Kidney tubule cell (primary cell): ENCODE measurements at places on chromosomes 5 and 9.

DNA sequence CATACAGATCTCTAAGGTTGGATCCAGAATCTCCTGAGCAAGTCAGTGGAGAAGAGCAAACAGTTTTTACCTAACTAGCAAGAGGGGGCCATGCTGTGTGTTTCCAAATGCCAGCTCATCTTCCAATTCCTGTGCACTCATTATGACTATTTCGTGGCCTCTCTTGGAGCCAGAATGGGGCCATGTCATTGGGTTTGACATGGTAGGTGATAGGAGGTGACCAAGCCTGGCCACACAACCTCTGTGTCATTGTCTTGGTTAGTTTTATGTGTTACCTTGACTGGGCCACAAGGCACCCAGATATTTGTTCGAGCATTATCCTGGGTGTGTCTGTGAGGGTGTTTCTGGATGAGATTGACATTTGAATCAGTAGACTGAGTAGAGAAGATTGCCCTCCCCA lies 206.2 kb downstream of the HSPA4 start:
- DNase-seq: no peak

GRCh38 chr5:151662805-151663204 lies 23.9 kb downstream of the SPARC start:
- no peak for DNase-seq

DNA sequence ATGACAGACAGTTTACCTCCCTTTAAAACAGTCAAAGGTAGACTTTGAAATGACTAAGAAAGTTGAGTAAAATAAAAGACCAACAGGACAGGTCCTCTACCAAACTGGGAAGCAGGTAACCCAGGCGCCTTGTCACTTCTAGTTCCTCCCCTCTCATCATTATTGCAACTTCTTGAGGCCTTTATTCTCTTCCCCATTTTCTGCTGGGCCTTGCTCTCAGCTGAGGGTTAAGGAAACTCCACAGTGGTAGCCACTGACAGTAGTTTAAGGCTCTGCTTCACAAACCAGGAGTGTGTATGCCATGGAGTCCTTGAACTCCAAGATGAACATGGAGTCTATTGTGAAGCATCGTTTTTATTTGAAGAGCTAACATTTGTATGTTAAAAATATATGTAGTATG lies 36.9 kb upstream of the TCERG1 start:
- DNase-seq: no peak

GRCh38 chr5:173859408-173860159 lies 28.6 kb upstream of the CPEB4 start:
- peak; percentile 42 for DNase-seq

DNA sequence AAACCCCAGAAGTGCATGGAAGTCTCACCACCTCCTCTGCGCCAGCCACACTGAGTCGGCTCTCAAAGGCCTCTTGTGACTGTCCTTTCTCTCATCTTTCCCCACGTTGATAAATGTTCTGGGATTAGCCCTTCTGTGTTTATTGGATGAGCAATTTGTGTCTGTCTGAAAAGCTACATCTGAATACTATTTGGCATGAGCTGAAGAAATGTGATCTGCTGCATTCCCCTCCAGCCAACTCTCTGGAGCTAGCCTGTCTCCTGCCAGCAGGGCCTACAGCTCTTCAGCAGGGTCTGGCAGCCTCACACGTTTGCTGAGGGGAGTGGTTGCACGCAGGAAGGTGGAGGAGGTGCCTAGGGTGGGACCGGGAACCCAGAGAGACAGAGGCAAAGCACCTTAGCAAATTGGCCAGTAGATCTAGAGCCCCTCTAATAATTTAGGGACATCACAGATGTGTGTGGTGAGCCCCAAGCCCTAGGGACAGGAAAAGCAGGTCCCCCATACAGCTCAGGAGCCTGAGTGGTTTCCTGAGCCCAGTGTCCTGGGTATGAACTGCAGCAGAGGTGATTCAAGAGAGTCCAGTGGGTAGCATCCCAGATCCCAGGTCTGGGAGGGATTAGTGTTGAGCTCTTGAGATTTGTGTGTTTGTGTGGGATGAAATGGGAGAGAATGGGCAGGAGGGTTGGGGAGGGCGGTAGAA lies 20.5 kb upstream of the B4GALT1 start:
- DNase-seq: no peak

DNA sequence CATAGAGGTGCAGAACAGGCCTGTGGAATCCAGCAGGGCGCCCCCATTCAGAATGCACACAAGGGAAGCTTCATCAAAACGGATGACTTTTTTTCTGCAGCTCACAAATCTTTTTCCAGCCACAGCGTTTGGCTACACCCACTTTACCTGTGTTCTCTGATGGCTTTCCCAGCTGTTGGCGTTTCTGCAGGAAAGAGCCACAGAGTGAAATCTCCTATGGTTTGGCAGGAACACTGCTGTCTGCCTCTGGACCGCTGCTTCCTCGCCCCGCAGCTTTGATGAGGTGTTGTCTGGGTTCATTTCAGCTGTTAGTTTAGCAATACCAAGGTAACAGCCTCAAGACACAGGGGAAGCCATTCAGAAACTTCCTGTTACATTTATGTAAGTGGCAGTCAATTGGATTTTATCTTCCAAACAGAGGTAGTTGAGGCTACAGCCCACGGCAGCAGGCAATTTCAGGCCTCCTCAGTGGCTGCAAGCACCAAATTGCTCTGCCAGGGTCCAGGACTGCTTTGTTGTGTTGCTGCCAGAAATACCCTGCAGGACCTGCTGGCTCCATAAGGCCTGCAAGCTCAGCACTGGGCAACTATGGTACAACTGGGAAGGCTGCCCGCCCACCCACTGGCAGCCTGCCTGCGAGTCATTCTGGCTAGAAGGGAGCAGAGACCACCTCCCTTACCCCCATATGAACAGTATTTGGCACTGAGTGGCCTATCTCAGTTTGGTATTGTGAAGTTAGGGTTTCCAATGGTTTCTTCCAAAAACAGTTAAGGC lies 96.7 kb downstream of the MVB12B start:
- no peak for DNase-seq

- DNase-seq: no peak
Measured at GRCh38 chr9:83754383-83754977, 46.7 kb upstream of the UBQLN1 start.

DNA sequence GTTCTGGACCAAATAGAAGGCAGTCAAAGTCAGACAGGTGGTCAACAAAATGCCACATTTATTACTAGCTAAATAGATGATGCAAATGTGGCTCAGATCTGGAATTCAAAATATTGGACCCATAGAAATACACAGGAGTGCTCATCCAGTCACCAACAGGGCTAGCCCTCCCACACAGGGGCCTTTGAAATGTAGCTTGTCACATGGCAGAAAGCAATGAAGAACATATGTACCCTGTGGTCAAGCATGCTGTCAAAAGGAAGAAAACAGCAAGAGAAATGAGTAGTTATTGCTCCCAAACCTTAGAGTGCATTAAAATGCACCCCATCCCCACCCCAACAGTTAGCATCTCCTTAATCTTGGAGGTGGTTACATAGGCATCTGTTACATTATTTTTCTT lies 20.9 kb upstream of the CCDC112 start:
- DNase-seq: no peak

DNA sequence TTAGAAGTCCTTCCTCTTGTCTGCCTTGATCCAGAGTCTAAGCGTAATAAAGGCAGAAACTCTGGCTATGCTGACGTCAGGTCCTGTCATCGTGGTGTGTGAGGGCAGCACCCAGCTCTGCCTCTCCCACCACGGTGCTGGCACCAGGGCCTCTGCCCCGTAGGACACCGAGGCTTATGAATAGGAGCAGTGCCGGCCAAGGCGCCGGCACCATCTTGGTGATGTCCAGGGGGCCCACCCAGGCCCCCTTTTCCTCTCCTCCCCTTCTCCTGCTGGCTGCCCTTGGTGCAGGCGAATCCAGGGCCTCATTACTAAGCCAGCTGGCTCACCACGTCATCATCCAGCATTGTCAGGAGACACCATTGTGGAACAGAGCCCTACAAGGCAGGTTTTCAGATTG lies 252.3 kb downstream of the FANCC start:
- DNase-seq: no peak

- peak; percentile 91 for DNase-seq
Measured at GRCh38 chr5:160959804-160960203, 107.8 kb upstream of the ATP10B start.

DNA sequence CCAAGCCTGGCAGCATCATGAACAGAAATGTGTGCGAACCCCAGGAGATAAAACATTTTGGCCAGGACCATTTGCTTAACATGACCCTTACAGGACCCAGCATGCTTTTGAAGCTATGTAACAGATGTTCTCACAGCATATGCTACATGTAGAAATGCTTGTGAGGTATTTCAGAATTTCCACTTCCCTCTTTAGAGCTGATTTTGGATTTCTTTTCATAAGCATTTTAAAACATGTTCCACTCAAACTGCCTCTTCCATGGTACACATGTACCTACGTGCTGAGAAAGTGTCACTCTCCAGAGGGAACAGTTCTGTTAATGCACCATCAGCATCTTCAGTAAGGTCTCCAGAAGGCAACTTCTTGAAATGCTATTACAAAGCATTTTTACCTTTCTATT lies 15.7 kb upstream of the TSSK1B start:
- no peak for DNase-seq

DNA sequence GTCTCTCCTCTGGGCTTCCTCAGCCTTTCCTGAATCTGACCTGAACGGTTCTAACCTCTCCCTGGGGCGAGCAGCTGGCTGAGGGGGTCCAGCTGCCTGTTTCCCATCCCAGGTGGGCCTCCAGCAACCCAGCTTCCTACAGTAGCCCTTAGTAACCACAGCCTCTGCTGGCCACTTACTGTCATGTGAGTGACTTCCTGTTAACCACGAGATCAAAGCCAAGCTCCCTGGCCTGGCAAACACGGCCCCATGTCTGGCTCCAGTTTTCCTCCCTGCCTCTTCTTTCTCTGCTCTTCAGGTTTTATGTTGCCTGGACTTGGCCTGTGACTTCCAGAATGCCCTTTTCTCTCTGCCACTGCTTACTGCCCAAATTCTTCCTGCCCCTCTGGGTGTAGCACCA lies 47.2 kb upstream of the DAB2IP start:
- DNase-seq: no peak

GRCh38 chr5:170603578-170604565 lies 100.1 kb downstream of the KCNIP1 start:
- peak; percentile 48 for DNase-seq

DNA sequence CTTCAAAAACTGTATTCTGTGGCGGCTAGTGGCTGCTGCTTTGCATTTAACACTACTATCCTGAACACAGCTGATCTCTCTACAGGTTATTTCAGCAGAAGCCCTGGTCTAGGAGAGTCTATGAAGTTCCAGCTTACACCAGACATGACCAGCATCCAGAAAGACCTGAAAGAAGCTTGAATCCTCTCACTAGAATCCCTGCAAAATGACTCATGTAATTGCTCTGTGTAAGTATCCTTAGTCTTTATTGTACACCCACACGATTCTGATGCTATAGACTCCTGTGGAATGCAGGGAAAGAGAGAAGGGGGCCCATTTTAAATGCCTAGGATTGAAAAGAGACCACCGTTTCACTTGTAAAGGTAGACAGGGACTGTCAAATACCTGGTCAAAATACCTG lies 859 bp upstream of the GRIA1 start:
- DNase-seq: no peak

DNA sequence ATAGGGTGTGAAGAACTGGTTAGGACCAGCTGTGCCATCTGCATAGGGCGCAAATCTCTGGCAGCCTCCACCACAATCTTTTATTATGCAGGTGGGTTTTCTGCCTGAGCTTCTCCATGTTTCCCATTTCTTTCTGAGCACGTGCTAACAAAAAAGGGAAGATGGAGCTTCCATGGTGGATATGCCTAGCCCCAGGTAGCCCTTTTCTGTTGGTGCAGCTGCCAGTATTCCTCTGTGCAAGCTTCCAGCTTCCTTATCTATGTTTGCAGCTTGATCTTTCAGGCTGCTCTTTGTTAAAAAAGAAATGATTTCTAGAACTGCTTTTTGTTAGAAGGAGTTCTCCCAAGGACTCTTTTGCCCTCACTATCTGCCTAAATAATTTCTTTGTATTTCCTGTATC lies 95.0 kb upstream of the EPB41L4A start:
- no peak for DNase-seq

DNA sequence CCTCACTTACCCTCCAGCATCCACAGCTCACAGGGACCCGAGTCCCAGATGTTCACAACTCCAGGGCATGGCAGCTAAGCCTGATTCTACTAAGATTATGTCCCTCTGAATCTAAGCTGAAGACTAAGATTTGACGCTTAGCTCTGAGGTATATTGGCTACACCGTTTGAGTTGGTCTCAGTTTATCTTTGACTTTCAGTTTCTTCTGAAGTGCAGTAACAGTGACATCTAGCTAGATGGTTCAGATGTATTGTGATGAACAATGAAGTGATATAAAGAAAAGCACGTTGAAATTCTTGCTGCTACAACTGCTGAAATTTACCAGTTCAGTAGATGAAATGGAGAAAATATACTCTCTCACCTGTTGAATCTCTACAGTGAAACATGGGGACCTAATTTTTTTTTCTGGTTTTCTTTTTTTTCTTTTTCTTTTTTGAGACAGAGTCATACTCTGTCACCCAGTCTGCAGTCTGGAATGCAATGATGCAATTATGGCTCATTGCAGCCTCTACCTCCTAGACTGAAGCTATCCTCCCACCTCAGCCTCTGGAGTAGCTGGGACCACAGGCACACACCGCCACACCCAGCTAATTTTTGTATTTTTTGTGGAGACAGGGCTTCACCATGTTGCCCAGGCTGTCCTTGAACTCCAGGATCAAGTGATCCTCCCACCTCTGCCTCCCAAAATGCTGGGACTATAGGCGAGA lies 15.7 kb downstream of the RFK start:
- peak; percentile 41 for DNase-seq

DNA sequence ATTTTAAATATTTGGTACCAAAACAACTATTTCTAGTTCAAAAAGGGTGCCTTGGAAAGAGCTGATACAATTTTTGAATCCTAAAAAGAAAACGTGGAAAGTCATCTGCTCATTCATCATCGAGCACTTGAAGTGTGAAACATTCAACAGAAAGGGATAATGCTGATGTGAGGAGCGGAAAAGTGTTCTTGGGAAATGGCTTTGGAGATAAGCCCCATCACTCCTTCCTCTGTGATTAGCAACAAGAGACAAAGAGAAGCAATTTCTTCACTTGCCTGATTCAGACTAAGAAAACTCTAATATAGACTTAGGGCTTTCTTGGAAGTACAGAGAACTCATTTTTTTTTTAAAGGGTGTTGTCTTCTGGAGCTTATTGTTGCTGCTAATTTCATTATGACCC lies 74.9 kb downstream of the C9orf152 start:
- DNase-seq: no peak

- DNase-seq: no peak
Measured at GRCh38 chr5:174688441-174689354, 35.7 kb upstream of the MSX2 start.

DNA sequence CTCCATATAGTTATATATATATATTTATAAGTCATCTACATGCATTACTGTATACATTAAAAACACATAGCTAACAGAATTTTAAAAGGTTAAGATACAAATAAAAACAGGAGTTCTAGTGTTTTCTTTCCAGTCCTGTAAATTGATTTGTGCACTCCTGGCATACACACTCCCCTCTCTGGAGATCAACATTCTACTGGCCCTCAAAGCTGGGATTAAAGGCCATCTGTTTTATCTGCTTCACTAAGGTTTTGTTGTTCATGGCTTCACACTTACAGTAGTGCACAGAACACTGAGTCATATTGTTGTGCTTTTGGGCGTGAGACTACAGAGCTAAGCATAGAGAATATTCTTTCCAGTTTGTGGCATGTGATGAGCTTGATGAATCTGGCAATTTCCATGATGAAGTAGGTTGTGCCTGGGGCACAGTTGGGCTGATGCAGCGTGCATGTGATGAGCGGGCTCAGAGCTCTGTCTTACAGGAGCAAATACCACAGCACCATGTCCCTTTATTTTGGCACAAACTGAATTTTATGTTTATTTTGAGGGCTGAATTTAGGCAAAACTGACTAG lies 98.2 kb downstream of the TAF11L14 start:
- DNase-seq: no peak

- DNase-seq: peak; percentile 46
Measured at GRCh38 chr9:130072515-130073235, 19.0 kb downstream of the GPR107 start.
